ENCODE measurements at places on chromosomes 5 and 9.

DNA sequence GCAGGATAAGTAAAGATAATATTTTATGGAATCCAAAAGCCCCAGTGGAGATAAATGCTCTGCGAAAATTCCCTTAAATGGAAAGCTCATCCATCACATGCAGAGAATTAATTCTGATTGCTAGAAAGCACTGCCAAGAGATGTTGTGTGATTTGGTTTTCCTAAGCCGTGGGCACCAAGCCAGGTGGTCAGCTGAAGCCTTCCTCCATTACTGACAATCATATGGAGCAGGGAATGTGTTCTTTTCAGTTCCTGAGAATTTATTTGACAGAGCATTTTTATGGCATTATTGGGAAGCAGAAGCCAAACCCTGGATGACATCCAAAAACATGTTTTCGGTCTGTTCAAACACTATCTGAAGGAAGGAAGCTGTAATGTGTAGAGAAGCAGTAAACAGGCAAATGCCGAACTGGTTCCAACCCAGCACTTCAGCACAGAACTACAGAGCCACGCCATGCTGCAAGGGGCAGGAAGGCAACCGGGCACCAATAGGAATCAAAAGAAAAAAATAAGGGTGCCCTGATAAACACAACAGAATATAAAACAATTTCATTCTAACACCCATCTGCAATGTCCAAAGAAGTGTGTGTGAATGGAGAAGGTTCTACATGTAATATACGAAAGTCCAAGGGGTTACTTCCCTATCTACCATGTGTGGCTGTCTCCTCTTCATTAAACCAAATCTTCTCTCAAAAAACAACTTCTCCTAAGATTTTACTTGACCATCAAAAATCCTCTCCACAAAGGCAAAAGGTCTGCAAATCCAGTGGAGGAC lies 12.3 kb downstream of the ARSB start:
- no peak for DNase-seq

GRCh38 chr9:38724754-38725153 lies 4.8 kb upstream of the FAM240B start:
- no peak for DNase-seq

GRCh38 chr9:94269264-94269663 lies 10.2 kb downstream of the ZNF169 start:
- no peak for DNase-seq

DNA sequence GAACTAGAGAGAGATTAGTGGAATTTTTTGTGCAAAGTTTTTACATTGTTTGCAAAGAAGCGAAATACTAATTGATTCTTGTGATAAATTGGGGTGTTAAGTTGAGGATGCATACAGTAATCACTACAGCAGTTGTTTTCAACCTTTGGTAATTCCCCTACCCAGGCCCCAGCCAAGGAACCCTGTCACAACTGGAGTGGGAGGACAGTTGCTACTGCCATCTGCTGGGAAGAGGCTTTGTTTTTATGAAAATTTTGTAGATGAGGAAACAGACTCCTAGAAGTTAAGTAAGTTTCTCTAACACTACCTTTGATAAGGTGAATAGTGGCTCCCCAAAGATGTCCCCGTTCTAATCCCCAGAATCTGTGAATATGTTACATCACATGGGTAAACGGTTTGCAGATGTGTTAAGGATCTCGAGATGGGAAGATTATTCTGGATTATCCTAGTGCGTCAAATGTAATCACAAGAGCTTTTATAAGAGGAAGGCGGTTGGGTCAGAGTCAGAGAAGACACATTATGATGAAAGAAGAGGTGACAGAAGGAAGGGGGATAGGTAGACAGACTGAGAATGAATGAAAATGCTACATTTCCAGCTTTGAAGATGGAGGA lies 34.0 kb upstream of the PPP1R2B start:
- DNase-seq, result no peak

- DNase-seq, result no peak
Observed at GRCh38 chr5:170557314-170557713, 53.5 kb downstream of the KCNIP1 start.

GRCh38 chr9:94613003-94613402 lies 19.4 kb upstream of the FBP2 start:
- DNase-seq, result no peak

- DNase-seq, result no peak
Observed at GRCh38 chr5:158637039-158637438, 462.7 kb downstream of the EBF1 start.

DNA sequence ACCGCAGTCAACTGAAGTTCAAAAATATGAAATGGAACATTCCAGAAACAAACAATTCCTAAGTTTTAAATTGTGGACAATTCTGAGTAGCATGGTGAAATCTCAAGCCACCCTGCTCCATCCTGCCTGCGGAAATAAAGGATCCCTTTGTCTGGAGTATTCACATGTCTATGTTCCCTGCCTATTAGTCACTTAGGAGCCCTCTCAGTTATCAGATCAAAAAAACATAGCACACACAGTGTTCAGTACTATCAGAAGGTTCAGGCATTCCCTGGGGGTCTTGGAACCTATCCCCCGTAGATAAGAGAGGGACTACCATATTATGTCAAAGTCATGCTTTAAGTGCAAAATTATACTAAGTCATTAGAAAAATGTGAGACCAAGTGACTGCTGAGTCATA lies 300.8 kb downstream of the SEMA5A start:
- no peak for DNase-seq

DNA sequence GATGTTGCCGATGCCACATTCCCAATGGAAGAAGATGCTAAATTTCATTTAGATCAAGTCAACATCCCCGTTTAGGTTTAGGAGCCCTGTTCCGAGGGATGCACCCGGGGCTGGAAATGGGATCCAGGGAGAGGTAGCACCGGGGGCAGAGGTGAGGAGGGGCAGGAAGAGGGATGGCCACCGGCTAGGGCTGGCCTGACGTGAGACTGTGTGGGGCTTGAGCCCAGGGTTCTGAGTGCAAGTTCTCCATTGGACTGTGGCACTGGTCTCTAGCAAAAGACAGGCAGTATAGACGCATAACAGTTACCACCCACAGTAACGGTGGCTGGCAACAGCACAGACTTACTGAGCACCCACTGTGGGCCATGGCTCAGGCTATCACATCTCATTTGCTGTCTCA lies 209.0 kb upstream of the MVB12B start:
- DNase-seq, result no peak

DNA sequence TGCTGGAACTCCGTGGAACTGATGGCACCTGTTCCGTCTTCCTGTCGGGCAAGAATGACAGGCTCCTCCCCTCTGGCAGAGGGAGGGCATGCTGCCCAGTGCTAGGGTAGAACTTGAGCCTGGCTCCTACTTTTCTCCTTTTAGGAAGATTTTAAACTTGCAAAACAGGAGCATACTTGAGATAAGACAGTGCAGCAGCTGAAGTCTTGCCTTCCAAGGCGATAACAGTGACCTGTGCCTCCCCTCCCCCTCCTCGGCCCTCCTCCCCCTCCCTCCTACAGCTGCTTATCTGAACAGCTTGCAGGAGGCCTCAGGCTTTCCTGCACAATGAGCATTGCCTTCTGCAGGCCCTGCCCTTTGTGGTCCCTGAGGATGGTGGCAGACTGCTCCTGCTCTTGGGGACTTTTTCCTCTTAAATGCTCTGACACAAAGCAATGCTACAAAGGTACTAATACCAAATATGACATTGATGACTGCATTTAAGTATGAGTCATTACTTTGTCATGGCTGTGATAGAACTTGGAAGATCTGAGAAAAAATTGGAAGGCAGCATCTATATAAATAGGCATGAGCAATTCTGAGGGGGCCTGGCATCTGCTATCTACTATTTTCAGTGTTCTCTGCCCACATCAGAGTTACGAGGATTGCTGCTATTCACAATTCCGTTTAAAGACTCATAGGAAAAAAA lies 2.0 kb downstream of the GADD45G start:
- peak; percentile 67 for DNase-seq

GRCh38 chr9:116686135-116686534 lies 970 bp upstream of the TRIM32 start:
- no peak for DNase-seq

DNA sequence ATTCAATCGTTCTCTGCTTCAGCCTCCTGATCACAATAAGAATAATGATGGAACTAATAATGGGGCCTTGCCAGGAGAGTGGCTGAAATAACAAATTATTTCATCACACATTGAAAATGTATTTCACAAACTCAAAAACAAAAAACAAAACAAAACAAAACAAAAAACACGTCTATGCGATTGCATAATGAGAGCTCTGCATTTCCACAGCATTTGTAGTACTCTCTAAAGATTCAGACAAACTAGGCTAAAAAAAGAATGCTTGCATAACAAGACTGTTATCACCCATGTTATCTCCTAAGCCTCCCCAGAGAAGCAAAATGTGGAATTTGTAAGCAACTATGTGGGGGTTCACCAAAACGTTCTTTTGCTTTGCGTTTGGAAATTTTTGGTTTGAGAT lies 48.1 kb downstream of the PRELID2 start:
- no peak for DNase-seq

GRCh38 chr9:35163413-35163812 lies 1.6 kb downstream of the UNC13B start:
- DNase-seq, result no peak

DNA sequence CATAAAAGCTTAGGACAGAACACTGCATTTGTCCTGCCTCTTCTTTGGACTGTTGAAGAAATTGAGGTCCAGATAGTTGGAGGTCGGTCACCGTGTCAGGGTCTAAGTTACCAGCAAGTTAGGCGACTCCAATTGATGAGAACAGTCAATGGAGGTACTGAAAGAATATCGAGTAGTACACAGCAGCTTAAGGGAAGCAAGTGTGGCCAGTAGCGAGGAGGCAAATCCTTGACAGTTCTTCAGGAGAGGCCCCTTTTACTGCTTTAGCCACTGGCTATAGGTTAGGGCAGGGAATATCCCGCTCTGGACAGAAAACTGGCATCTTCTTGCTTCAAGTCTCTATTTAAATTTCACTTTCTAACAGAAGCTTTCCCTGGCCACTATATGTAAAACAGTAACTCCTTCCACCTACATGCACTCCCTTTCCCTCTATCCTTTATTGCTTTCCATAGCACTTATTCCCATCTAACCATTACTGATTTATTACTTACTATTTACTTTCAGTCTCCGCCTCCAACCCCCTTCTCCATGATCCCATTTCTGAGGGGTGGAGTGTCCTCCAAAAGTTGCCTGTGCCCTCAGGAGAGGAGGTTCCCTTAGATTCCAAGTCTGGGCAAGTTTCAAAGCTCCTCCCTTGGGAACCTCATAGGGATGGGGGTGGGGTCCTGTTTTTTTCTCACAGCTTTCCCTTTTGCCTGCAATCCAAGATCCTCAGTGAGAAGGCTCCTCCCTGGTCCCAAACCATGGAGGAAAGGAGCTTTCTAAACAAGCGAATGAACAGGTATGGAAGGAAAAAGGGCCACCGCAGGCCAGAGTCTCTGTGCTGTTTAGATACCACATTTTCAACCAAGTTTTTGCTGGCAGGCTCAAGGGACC lies 4.1 kb upstream of the PRDM6 start:
- DNase-seq, result no peak

DNA sequence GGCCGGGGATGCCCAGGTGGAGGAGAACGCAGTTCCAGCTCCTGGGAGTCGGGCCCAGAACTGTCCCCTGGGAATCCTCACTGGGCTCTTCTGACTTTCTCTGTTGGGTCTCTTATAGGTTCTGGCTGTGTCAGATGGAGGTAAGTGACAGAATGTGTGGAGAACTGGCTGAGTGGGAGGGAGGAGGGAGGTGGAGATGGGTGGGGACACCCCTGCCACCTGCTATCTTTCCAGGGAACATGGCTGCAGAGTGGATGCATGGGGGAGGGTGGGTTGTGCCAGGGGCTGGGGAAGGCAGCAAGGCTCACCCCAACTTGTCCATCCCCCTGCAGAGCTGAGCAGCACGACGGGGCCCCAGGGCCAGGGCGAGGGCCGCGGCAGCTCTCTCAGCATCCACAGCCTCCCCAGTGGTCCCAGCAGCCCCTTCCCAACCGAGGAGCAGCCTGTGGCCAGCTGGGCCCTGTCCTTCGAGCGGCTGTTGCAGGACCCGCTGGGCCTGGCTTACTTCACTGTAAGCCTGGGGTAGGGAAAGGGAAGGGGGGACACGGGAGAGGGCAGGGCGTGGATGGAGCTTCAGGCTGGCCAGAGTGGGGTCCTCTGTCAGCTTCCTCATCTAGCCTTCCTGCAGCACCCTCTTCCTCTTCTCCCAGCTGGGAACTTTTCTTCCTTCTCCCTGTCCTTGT lies 8.3 kb downstream of the RGS14 start:
- DNase-seq, result no peak

- DNase-seq, result no peak
Observed at GRCh38 chr5:61280205-61280604, 51.9 kb upstream of the ZSWIM6 start.

- no peak for DNase-seq
Observed at GRCh38 chr9:128945798-128946501, 1.5 kb downstream of the DOLK start.

- no peak for DNase-seq
Observed at GRCh38 chr5:123718238-123718637, 206.3 kb downstream of the CSNK1G3 start.

- DNase-seq, result no peak
Observed at GRCh38 chr9:36154331-36154952, 14.7 kb upstream of the CCIN start.

- DNase-seq, result peak; percentile 68
Observed at GRCh38 chr9:89597711-89598362, 7.0 kb upstream of the GADD45G start.

- no peak for DNase-seq
Observed at GRCh38 chr5:127586811-127587210, 62.1 kb upstream of the CTXN3 start.

DNA sequence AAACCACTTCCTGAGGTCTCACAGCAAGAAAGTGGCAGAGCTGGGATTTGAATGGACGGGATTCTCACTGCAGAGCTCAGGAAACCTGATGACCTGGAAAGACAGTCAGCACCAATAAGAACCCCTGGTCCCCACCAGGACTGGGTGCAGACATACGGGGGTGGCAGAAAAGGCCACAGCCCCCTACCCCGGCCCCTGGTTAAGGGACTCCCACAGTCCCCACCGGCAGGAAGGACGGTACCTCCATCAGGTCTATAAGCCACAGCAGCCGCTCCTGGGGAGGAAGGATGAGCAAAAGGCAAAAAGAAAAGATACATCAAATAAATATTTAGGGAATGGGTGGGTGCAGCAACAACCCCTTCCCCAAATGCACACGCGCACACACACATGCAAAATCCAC lies 32.0 kb upstream of the AKNA start:
- no peak for DNase-seq

DNA sequence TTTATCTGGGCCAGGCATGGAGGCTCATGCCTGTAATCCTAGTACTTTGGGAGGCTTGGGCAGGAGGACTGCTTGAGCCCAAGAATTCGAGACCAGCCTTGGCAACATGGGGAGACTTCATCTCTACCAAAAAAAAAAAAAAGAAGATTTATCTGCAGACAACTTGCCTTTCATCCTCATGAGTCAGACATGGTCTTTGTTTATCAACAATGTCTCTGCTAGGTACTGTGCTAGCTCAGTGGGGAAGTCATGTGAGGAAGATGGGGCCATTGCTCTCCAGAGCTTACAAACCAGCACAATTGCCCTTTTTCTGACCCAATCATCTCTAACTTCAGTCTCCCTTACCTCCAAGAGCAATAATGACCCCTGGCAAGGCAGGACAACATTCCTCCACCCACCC lies 1.6 kb downstream of the URM1 start:
- no peak for DNase-seq
